ENCODE measurements at places on chromosomes 2 and 18.

GRCh38 chr2:183984871-183985270 lies 613.5 kb upstream of the ZNF804A start:
- DNase-seq: no peak

- DNase-seq: peak; percentile 25
Measured at GRCh38 chr2:143686585-143687164, 557.5 kb downstream of the ARHGAP15 start.

GRCh38 chr2:28471701-28472236 lies 24.1 kb upstream of the PLB1 start:
- no peak for DNase-seq

DNA sequence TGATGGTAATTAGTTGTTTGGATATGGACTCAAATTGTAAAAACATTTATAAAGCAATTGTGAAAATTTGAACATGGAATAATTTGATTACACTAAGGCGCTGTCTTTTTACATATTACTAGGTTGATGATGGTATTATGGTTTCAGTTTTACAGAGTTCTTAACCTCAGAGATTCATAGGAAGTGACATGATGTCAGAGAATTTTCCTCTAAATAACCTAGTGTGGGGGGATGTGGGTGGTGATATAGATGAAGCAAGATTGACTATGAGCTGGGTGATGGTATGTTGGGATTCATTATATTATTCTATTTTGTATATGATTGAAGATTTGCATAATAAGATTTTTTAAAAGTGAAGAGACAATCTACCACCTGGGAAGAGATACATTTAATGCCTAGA lies 45.9 kb upstream of the ATP5MC3 start:
- no peak for DNase-seq

DNA sequence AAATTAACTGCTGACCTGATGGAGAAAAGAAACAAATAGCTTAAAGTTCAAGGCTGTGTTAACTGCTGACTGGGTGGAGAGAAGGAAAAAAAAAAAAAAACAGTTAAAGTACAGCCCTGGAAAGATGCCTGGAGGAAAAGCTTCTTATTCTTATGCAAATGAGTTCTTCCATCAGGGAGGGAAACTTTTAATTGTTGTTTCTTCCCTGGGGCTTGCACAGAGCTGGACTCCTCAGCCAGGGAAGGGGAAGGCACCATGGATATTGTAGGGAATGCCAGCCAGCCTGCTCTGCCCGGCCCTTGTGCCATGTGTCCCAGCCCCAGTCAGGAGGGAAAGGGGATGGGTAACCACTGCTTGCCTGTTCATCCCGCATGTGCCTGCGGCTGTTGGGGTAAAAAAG lies 833.1 kb upstream of the CRIM1 start:
- no peak for DNase-seq

- DNase-seq: no peak
Measured at GRCh38 chr18:73214970-73215369, 347.2 kb upstream of the NETO1 start.

GRCh38 chr2:141589314-141589713 lies 541.5 kb downstream of the LRP1B start:
- DNase-seq: no peak

- DNase-seq: no peak
Measured at GRCh38 chr2:150571121-150571520, 83.7 kb upstream of the RND3 start.

- no peak for DNase-seq
Measured at GRCh38 chr2:191705084-191705483, 27.1 kb downstream of the NABP1 start.

DNA sequence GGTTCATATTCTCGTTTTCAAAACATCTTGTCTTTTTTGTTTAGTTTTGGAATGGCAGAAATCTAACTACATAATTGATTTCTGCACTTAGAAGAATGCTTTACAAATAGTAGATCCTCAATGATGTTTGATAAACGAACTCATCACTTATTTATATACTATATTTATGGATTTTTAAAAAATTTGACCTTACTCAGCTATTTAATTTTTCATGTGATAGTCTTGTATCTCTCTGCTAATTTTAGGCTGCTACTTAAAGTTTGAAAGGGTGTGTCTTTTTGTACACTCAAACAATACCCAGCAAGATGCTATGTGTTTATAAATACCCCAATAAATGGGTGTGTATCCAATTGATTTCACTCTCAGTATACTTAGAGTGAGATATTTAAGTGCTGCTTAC lies 86.9 kb downstream of the EHBP1 start:
- no peak for DNase-seq

GRCh38 chr2:40240070-40240469 lies 211.8 kb downstream of the SLC8A1 start:
- DNase-seq: no peak

GRCh38 chr2:152875701-152876695 lies 157.6 kb downstream of the ARL6IP6 start:
- DNase-seq: no peak

DNA sequence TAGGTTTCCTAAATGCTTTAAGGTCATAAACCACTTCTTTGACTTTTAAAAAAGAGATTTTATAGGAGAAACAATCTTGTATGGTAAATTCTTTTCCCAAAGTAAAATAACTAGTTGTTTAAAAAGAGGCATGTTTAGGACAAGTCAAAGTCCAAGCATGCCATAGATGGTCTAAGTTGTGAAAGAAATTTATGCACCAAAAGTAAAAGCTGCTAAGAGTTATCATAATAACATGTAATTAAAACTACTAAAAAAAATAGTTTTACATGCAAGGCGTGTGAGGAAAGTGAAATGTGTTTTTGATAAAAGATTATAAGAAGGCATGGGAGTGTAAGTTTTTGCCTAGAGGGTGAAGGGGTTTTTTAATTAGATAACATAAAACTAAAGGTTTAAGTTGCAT lies 22.5 kb downstream of the FAM210A start:
- no peak for DNase-seq

DNA sequence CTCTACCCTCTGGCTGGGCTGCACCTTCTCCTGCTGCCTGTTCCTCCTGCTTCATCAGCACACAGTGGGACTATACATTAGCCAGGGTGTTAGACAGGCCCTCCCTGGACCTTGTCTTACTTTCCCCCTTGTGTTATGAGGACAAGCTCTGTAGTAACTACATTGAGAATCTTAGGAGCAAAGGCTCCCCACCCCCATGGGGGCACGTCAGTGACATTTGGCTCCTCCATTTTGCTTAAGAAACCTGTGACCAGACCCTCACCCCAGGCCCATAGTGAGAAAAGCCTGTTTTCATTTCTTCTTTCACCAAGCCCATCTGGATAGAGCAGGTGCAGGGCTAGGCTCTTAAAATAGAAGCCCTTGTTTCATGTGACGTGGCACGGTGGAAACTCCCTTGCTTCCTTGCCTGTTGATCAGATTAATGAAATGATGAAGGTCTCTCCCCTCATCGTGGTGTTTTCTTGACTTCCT lies 146.7 kb downstream of the RPIA start:
- DNase-seq: no peak

GRCh38 chr18:48962994-48963561 lies 12.3 kb upstream of the SMAD7 start:
- no peak for DNase-seq
